Cortex of kidney (tissue), 1 donor: ENCODE measurements at places on chromosomes 5 and 9.

- DNase-seq = no peak
These were observed 4.3 kb upstream of the DOLPP1 start for GRCh38 chr9:129076640-129077037.

GRCh38 chr9:110623462-110624025 lies 44.0 kb upstream of the SVEP1 start:
- DNase-seq = no peak

DNA sequence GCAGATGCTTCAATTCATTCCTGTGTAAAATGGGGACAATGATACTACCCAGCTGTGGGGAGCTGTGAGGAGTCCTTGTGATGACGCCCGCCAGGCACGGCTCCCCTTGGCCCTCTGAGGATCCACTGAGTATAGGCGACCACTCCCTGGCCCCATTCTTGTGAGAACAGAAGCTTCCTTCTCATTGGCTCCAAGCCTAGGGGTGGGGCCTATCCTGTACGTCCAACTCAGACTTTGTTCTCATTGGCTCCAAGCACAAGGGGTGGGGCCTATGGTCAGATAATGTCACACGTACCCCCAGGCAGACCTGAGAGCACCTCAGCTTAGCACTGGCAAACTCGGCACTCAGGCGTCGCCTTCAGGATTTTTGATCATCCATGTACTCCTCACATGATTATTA lies 232.9 kb upstream of the MVB12B start:
- no peak for DNase-seq

DNA sequence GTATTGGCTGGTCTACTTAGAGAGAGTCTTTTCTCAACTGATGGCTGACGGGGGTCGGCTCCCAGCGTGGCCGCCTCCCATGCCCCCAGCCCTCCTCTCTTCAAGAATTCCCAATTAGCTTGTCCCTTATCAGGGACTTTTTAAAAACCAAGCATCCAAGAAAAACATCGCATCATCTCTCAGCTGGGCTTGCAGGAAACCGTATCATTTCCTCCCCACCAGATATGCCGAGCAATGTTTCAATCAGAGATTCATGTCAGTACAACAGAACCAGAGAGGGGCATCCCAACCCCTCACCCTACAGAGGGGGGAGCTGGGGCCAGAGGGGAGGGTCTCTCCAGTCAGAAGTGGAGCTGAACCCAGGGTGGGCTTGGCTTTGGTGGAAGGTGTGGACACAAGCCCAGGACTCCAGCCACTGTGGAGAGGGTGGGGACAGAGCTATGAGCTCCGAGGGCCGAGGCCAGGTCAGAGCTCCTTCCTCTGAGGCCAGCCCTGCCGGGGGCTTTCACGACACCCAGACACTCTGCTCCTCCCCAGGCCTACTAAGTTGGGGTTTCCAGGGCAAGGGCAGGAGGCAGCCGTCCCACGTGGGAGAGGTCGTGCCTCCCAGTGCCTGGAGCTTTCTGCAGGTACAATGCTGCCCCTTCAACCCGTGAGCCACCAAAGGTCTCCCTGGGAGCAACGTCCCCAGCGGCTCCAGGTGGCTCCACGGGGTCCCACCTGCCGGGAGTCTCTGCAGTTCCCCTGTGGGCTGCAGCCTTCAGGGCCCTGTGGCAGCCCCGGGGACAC lies 39.0 kb upstream of the TMEM250 start:
- no peak for DNase-seq

DNA sequence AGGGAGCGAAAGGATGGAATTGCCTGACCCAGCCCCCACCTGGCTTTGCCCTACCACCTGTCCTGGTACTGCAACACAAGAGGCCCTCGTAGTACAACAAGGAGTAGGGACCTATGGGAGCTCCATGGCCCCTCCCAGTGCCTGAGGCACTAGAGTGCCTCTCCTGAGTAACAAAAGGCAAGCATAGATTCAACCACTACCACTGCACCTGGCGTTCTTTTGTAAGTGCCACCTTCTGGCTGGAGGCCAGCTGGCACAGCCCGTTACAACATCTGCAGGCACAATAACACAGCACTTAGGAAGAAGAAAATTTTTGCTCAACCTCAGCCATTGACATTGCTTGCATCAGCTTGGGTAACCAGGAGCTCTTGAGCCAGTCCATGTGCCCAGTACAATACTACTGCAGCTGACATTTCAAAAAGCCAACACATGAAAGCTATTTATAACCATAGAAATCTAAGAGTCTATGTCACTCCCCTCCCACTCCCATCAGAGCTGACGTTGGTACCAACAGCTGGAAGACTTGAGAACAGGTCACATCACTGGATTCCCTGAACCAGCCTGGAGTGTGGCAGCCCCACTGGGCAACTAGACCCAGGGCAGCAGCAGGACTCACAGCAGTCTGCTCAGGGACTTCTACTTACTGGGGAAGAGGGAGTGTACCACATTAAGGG lies 17.7 kb upstream of the FAM174A start:
- no peak for DNase-seq

- no peak for DNase-seq
These were observed 177.8 kb downstream of the NFIB start for GRCh38 chr9:14136047-14136635.

DNA sequence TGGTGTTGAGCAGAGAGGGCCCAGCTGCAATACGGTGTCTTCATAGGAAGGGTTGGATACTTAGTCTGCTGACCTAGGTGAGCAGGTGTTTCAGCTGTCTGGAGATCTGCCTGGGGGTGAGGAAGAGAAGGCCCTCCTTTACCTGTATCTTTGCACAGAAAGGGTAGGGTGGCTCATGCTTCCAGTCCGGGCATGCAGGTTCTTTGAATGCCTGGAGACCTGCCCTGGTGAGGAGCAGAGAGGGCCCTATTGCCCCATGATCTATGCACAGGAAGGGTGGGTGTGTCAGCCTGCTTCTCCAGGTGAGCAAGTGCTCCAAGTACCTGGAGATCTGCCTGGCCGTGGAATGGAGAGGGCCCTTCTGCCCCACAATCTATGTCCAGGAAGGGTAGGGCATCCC lies 63.0 kb downstream of the FER start:
- DNase-seq = no peak

DNA sequence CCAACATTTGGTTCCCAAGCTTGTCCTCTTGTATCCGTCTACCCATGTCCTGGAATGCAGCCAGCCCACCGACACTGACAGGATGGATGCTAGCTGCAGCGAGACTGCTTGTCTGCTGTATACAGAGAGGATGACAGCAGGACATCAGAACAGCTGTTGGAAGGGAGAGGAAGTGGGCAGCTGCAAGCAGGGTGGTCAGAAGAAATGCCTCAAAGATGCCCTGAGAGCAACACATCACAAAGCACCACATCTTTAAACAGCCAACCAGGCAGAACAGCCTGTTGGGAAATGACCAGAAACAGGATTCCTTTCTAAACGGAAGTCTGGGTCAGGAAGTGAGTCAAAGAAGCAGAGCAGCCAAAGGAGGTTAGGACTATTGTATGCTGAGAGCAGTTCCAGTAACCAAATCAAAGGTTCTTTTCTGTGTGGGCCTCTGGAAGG lies 219.1 kb downstream of the NDUFS4 start:
- DNase-seq = no peak

DNA sequence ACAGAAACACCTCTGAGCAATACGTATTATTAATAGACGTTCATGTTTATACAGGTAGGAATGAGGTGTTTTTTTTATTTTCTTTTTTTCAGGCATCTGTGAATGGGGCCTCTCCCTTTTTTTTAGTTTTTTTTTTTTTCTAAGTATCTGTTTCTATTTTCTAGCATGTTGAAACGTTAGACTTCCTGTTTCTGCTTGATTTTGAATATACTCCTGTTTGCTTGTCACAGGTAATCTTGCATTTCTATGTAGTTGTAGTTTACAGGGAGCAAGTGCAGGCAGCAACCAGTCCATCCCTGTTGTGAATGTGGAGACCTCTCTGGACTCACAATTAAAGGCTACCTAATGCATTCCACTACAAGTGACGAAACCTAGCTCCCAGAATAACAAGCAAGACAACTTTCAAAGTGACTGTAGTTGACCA lies 22.8 kb upstream of the TNFAIP8 start:
- DNase-seq = no peak

DNA sequence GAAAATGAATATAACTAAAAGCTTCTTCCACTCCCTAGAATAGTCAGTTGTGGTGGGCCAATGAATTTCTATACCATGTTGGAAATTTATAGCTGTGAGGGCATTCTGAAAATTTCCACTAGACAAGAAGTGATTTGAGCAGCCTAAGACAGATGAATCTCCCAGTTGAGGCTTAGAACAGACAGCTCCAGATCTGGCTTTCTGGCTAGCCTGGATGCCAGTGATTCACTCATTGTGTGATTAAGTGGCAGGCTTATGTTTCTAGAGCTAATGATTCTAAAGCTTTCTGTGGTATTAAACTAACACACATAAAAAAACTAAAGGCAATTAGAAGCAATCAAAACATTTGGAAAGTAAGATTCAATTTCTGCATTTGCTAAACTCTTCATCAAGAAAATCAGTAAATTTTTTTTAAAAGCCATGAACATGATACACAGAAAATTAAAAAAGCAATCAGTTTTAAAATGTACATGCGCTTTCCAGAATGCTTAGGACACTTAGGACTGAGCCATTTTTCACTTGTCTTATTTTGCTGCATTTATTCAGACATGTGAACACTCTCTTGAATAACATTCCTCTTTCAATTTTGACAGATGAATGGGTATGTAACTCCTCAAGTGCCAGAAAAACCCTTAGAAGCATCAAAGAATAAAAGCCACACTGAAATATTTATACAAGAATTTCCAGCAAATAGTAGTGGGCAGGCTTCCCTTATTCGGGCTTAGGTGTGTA lies 100.5 kb upstream of the GNAQ start:
- DNase-seq = no peak

- no peak for DNase-seq
These were observed 369.3 kb downstream of the BNC2 start for GRCh38 chr9:16501141-16501540.

DNA sequence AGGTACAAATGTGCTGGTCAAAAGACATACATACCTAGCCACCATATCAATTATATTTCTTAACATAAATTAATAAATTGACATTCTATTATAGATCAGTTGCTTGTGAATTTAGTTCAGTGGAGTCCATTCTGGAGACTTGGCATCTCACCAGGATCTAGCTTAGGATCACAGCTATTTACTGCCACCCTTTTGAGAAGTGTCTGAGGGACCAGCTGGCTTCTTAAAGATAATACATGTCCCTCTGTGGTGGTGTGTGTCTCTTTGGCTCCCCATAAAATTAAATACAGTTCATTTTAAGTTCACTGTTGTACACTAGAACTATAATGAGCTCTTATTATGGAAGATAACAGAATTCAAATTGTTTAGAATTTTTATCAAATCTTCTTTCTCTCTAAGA lies 290.7 kb downstream of the PRELID2 start:
- DNase-seq = no peak
